WERI-Rb-1 (cell line): ENCODE measurements at places on chromosomes 3 and 15.

GRCh38 chr3:71371282-71371681 lies 212.2 kb downstream of the FOXP1 start:
- DNase-seq, result no peak

DNA sequence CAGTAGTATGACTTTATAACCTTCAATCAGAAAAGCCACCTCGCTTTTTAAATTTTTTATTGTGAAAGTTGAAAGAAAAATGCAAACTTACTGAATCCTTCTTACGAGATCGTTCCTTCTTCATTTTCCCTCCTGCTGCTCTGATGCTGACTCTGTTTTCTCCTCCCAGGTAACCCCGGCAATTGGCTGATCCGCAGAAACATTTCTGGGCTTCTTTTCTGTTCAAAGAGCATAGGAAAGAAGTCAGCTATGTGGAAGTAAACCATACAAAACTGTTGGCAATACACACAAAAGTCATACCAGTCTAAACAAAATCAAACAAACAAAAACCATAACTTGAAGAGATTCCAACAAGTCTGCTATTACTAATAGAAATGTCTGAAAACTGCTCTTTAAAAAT lies 66.0 kb downstream of the SETD2 start:
- no peak for DNase-seq

DNA sequence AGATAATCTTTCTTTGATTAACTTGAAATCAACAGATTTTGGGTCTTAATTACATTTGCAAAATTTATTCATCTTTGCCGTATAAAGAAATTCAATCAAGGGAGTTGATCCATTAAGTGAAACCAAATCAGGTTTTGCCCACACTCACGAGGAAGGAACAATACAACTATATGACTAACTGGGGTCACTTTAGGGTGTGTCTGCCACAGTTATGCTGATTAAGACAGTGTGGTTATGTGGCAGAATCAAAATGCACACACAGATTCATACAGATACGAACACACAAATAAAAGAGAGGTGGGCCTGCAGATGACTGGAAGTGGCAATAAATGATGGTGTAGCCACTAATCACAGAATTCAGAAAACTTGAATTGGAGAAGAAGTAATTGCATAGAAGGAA lies 543.5 kb downstream of the GABRG3 start:
- DNase-seq, result no peak

DNA sequence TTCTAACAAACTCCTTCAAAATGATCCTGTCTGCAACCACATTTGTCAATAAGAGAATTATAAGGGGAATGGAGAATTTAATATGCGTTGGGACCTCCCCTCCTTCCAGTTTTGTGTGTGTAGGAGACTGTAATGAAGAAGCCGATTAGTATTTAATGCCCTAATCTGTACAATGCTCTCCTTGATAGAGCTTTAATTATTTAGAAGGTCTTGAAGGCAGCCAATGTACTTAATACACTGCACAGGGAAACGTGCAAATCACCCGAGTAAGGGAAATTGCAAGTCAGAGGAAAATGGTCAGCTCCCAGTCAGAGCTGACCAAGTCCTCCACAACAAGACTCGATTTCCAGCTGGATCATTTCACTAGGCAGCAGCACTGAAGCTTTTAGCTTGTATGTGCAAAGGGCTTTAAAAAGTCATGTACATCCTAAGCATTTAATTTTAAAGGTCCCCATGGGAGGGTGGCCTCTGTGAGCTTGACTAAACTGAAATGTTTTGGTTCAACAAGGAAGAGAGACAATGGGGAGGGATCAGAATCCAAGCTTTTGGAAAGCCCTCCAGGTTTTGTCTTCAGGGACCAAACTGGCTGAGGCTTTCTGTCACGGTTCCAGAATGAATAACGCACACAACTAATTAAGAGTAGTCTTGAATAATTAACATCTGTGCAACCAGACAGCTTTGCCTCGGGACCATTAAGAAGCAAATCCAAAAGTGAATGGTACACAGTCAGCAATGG lies 159.8 kb upstream of the MITF start:
- peak; percentile 13 for DNase-seq

DNA sequence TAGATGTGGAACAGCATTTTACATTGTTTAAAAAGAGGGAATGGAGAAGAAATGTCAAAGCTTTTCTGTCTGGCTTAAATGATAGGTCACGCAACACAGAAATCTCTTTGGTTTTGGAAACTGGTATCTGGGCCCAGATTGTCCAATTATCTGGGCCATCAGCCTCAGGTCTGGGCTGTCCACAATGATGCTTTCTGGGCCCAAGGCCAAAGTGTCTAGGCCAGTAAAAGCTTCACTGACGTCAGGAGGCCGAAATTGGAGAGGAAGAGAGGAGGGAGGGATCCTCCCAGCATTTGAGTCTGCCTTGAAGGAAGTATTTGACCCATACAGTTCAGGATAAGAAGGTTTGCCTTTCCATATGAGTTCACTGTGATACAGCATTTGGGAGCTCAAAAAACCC lies 60.7 kb upstream of the ALDH1A3 start:
- no peak for DNase-seq

GRCh38 chr3:49553692-49554632 lies at the start of gene BSN:
BSN (plus strand) TSS chr3:49554477; CDS start chr3:49554603, 126 bp downstream.
- peak; percentile 95 for DNase-seq

GRCh38 chr3:196501316-196502044 lies 2.1 kb downstream of the RNF168 start:
- no peak for DNase-seq

GRCh38 chr3:135232226-135232625 lies 437.2 kb downstream of the EPHB1 start:
- DNase-seq, result no peak

GRCh38 chr15:63701365-63701764 lies 104.2 kb downstream of the FBXL22 start:
- DNase-seq, result no peak

GRCh38 chr15:41554343-41554742 lies 4.7 kb upstream of the TYRO3 start:
- DNase-seq, result no peak

- DNase-seq, result no peak
Measured at GRCh38 chr3:141243271-141243707, 11.7 kb downstream of the PXYLP1 start.

DNA sequence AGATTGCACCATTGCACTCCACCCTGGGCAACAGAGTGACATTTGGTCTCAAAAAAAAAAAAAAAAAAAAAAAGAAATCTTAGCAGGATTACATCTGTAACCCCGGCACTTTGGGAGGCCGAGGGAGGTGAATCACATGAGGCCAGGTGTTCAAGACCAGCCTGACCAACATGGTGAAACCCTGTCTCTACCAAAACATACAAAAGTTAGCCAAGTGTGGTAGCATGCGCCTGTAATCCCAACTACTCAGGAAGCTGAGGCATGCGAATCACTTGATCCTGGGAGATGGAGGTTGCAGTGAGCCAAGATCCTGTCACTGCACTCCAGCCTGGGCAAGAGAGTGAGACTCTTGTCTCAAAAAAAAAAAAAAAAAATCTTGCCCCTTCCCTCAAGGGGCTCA lies 40.4 kb downstream of the LIPC start:
- no peak for DNase-seq

DNA sequence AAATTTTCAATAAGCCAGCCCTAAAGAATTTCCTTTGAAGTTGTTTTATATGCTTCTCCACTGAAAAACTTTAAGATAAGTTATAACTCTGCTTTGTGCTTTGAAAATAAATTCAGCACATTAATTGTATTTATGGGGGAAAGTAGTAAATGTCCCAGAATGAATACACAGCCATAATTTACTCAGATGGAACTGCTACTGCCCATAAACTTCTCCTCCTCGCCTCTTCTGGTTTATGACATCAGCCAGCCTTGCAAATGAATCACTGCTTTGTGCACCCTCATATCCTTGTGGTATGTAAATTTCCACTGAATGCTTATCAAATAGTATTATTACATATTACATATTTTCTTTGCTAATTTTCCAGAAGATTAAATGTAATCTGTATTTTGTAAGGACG lies 302.0 kb downstream of the DIPK2A start:
- no peak for DNase-seq

GRCh38 chr15:94247789-94248638 lies 16.7 kb downstream of the MCTP2 start:
- no peak for DNase-seq
